Suprapubic skin (tissue), 4 donors: ENCODE measurements at places on chromosomes 2 and 18.

DNA sequence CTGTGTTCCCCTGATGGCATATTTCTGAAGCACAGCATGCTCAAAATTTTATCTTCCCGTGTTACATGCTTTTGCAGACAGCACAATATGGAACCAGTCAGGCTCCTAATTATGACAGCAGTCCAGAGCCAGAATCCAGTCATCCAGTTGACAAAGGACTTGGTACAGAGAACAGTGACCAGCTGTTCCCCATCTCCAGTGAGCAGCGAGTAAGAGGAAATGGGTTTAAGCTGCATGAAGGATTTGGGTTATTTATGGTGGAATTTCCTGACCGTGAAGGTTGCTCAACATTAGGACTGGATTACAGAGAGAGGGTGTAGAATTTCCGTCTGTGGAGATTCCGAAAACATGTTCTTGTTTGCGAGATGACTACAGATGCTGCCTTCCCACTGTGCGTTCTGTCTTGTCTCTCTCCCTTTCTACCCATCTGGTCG lies 24.4 kb downstream of the SGPP2 start:
- no peak for DNase-seq

GRCh38 chr18:58590839-58591238 lies 38.1 kb downstream of the ALPK2 start:
- no peak for DNase-seq

- no peak for DNase-seq
These were observed 728.8 kb upstream of the PIK3C3 start for GRCh38 chr18:41226186-41226585.

GRCh38 chr2:126639276-126639675 lies 16.7 kb upstream of the GYPC start:
- no peak for DNase-seq

DNA sequence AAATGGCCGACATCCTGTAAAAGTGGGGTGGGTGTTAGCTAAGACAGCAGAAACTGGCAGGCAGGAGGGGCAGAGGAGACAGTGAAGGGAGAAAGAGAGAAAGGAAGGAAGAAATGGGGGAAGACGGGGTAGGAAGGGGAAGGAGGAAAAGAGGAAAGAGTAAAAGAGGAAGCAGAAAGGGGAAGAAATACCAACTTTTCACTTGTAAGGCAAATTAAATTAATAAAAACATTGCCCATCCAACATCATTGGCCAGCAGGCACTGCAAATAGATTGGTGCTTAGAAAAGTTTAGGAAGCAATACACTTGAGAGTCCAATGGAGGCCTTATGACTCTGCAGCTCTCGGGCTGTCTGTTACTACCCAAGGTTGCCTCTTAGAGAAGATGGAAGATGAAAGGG lies 116.7 kb downstream of the TNS1 start:
- DNase-seq, result no peak

DNA sequence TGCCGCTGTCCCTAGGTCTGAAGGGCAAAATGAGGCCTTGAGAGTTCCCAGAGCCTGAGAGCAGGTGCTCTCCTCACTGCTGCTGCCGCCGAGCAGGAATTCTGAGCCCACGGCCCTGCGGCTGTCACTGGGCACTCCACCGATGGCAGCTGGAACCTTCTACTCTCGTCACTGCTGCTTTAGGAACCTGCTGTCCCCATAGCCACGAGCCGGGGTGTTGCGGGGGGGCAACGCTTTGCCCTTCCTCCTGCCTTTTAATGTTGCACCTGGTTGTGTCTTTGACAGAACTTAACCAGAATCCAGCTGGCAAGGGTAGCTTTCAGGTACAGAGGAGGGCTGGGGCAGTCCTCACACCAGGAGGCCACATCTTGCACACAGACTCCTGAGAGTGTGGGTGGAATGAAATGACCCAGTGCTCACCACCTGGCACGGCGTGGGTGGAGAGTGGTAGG lies 32.3 kb downstream of the NCK2 start:
- no peak for DNase-seq

DNA sequence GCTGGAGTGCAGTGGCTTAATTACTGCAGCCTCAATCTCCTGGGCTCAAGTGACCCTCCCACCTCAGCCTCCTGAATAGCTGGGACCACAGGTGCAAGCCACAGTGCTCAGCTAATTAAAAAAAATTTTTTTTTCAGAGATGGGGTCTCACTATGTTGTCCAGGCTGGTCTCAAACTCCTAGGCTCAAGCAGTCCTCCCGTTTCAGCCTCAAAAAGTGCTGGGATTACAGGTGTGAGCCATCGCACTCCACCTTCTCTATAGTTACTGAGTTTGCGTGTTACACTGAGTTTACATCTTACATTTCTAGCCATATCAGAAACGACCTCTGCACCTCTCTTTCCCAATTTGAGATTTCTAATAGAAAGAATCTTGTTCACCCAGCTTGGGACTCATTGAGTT lies 53.6 kb upstream of the EML4 start:
- DNase-seq, result no peak

GRCh38 chr2:233413046-233413445 lies 58.8 kb downstream of the DGKD start:
- DNase-seq, result peak; percentile 24

DNA sequence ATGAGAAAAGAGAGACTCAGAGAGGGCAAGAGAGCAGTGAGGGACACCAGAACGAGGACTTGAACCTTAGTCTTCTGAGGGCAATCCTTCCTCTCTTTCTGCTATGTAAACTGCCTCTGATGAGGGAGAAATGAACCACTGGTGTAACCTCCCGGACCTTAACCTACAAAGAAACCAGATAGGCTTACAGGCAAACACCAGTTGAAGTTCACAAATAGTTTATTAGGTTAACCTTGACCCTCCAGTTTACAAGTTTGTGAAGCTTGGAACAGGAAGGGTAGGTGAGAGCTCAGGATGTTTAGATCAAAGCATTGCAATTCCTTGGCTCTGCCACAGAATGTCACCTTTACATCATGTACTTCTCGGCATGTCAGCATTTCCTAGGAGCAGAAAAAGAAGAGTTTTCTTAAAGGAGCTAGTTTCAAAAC lies 486.4 kb upstream of the SPRED2 start:
- no peak for DNase-seq

- no peak for DNase-seq
These were observed 103.3 kb downstream of the NDUFA10 start for GRCh38 chr2:239921843-239922242.

GRCh38 chr18:48826271-48826670 lies 124.5 kb downstream of the SMAD7 start:
- DNase-seq, result no peak
